ENCODE measurements at places on chromosomes 7 and 10.

DNA sequence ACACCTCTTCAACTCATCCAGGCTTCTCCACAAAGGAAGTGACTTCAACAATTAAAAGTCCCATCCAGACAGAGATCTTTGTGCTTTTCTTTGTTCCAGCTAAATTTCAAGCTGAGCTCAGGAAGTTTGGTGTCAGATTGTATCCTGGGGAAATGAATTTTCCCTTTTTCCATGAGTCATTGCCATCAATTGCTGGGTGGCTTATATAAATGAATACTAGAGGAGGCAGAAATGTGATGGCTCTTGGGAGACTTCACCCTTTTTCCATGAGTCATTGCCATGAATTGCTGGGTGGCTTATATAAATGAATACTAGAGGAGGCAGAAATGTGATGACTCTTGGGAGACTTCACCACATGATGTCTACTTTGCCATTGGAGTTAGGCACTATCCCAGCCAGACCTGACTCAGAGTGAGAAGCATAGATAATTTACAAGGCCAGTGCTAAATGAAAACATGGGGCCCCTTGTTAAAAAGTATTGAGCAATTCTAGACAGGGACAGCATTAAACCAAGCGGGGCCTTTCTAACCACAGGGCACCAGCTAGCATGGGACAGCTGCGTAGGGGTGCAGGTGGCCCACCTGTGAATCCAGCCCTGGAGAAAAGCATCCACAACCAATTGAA, 339.2 kb upstream of the PODXL start:
- DNase-seq: no peak

- no peak for DNase-seq
Measured at GRCh38 chr7:132092106-132092505, 484.2 kb downstream of the PLXNA4 start.

- no peak for DNase-seq
Measured at GRCh38 chr10:100881556-100882213, 31.1 kb upstream of the SLF2 start.

- DNase-seq: no peak
Measured at GRCh38 chr10:117186832-117187615, 10.3 kb upstream of the KCNK18 start.

- no peak for DNase-seq
Measured at GRCh38 chr10:108453166-108453565, 1288.7 kb upstream of the SORCS1 start.

DNA sequence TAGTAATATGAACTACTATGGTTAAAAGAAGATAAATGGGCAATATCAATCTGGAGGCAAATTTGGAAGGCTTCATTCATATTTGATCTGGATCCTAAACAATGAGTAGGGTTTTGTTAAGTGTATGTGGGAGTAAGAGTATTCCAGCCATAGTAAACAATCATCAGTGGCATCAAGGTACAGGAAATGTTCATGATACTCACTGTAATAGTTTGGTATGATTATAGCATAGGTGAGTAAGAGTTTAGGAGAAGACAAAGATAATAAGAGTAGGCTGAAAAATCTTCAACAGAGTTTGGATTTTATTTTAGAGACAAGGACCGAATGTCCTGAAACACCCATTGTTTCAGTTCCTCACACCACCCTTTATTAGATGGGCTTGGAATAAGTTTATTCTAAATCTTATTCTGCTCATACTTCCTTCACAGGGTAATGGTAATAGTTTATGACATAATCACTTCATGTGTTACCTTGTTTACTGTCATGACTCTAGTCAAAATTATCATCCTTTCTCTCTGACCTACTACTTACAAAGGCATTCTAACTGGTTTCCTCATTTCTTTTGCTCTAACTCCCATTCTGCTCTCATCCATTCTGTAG, 38.9 kb downstream of the BRAF start:
- DNase-seq: no peak

DNA sequence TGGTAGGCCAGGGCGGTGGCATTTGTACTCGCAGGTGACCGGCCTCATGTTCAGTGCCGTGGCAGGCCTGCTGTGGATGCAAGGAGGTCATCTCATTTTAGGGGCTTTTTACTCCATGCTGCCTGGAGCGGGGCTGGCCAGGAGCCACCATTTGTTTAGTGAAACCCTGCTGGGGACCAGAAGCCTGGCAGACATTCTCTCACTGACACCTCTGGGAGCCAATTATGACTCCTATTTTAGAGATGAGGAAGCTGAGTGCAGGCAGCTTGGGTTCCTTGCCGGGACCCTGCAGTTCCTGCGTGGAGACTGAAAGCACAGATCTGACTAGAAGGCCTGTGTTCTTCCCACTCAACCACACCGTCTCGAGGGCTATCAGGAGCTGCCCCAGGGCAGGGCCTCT, 186.6 kb downstream of the FANK1 start:
- DNase-seq: no peak

DNA sequence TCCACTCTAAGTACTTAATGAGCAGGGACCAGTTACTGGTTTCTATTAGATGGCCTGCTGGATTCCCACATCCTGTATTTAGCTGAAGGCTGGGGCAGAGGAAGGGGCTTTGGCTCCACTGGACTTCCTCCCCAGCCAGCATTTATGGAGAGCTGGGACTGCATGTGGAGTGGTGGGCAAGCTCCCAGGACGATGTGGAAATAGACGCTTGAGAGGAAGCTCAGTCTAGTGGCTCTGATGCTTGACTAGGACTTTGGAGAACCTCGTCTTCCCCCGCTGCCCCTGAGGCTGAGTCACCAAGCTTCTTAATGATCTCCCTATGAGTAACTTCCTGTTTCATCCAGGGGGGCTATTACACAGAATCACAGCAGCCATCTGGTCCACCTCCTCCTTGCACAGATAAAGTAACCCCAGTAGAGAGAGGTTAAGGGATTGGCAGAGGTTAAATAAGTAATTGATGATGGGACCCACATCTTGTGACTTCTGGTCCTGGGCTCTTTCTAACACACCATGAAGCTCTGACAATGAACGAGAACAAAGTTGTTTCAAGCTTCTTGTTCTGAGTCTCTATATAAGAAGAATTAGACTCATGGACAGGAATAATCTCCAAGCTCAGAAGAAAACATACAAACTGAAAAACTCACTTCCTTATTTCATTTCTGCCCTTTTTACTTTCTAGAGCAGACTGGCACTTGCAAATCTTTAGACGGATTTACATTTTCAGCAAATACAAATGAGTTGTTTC, 126.2 kb downstream of the PRPF18 start:
- no peak for DNase-seq

DNA sequence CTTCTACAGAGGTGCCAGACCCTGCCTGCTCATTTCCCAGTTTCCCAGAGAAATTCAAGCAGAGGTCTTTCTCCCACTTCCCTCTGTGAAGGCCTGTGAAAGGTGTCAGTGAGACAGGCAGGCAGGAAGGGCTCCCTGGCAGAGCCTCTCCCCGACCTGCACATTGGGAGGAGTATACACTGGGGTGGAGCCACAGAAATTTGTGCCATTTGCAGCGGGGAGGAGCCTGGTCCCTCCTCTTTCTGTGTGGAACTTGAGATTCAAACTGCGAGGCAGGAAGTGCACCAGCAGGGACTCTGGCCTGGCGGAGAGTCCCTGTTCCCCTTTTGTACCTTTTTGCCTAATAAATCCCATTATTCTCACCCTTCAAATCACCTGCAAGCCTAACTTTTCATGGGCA, 54.6 kb upstream of the OPN4 start:
- no peak for DNase-seq
